ENCODE measurements at places on chromosomes 12 and 14.

- DNase-seq, result no peak
Measured at GRCh38 chr12:86254399-86255107, 1.6 kb downstream of the MGAT4C start.

GRCh38 chr12:27464220-27464554 is 17.7 kb downstream of the SMCO2 start:
- DNase-seq, result no peak

DNA sequence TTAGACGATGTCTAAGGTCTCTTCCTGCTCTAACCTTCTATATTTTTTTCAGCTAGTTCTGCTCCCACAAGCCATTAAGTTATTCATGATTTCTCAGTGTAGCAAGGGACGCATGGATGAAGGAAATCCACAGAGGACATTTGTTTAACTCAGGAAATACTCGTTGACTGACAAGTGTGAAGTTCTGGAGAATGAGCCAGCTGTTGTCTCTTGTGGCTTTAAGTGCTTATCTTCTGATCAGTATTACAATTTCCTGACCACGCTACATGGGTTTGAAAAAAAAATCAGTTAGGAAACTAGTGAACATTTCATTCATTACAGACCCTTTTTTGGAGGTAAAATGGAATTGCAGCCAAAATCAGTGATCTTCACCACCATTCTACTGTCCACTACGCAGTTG is 53.1 kb downstream of the GUCY2C start:
- no peak for DNase-seq

DNA sequence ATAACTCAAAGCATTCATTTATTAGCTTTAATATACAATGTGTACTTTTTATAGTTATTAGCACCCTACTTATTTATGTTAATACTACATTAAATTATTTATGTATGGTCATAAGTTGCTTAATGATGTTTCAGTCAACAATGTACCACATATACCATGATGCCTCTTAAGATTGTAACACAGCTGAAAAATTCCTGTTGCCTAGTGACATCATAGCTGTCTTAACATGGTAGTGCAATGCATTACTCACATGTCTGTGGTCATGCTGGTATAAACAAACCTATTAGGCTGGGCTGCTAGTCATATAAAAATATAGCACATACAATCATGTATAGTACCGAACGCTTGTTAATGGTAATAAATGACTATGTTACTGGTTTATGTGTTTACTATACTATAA is 120.4 kb downstream of the ANO6 start:
- DNase-seq, result no peak

GRCh38 chr14:71532344-71532743 is 399.9 kb upstream of the RGS6 start:
- no peak for DNase-seq

All from NK-92 treated with Interleukin-12 subunit alpha and Interleukin-12 subunit beta, amount 100 ng/mL, for 24 hours (cell line).